CD4-positive, CD25-positive, alpha-beta regulatory T cell (primary cell): ENCODE measurements at places on chromosomes 1 and 21.

DNA sequence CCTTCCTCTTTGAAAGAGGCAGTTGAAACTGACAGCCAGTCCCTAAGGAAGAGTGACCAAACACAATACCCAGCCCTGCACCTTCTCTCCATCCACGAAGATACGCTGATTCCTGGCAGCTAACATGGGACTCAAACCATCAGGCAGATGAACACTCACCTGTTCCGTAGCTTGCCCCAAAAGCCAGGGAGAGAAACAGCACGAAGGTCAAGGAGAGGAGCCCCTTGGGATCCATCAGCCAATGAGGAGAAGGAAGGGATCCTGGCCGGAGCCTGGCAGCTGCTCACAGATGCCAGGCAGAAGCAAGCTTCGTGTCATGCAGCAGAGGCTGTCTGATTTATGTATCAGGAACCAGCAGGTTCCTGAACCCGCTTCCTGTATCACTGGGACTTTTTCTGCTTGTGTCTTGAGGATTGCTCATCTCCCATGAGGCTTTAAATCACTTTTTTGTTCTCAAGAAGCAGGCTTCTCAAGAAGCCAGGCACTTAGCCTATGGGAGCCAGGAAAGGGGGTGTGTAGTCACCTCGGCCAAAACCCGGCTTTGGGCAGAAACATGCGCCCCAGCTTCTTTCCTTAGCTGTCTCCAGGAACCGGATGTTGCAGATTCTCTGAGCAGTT, at the start of gene SLAMF1:
Gene SLAMF1 (minus strand): TSS at position 334 of the 618 bp plus-strand sequence. CDS start 99 bp downstream, at position 235.
- DNase-seq: peak; percentile 70

DNA sequence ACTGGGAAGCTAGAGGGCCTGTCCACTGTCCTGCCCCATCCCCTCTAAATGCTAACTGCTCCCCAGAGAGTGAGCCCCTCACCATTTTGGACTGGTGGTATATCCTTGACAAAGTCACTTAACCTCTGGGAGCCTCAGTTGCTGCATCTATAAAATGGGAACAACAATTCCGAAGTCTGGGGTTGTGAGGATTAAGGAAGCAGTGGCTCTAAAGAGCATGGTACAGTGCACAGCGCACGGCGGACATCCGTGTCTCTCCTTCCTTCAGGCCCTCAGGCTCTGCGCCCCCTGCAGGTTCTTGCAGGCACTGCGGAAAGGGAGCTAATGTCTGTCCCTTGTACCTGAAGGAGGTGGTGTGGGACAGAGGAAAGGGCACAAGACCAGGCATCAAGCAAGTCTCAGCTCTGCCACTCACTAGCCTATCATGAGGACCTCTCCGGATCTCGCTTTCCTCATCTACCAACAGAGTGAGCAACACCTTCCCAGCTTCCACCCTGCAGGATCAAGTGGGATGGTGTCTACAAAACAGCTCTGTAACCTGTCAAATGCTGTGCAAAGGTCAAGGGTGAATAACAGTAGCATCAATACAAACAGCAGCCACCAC, 20.1 kb downstream of the ECE1 start:
- DNase-seq: peak; percentile 80

GRCh38 chr21:25370311-25370744, 237.0 kb downstream of the MRPL39 start:
- no peak for DNase-seq

DNA sequence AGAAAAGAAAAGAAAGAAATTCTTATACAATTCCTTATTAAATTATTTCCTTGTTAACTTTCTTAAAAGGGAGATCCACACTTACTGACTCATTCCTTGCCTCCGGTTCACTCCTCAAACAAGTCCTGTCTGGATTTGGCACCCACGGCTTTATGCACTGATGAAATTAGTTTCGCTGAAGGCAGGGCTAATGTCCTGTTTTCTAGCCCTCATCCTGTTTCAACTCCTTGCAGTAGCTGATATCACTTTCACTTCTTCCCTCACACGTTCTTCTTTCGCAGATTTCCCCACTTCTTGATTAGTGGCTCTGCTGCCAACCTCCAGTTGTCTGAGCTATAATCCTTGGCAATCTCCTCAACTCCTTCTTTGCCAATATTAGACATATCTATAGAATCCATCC, 215.2 kb downstream of the URB2 start:
- DNase-seq: no peak

DNA sequence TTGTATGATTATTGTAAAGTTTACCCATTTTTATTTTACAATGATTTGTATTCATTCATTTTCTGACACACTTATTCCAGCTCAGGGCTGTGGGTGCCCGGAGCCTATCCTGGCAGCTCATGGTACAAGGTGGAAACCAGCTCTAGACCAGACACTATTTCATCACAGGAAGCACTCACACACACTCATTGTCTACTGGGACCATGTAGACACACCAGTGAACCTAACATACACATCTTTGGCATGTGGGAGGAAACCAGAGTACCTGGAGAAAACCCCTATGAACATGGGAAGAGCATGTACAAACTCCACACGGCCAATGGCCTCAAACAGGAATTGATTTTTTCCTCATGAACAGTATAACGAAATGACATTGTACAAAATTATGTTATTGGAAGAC, 2.4 kb downstream of the DTL start:
- DNase-seq: no peak

DNA sequence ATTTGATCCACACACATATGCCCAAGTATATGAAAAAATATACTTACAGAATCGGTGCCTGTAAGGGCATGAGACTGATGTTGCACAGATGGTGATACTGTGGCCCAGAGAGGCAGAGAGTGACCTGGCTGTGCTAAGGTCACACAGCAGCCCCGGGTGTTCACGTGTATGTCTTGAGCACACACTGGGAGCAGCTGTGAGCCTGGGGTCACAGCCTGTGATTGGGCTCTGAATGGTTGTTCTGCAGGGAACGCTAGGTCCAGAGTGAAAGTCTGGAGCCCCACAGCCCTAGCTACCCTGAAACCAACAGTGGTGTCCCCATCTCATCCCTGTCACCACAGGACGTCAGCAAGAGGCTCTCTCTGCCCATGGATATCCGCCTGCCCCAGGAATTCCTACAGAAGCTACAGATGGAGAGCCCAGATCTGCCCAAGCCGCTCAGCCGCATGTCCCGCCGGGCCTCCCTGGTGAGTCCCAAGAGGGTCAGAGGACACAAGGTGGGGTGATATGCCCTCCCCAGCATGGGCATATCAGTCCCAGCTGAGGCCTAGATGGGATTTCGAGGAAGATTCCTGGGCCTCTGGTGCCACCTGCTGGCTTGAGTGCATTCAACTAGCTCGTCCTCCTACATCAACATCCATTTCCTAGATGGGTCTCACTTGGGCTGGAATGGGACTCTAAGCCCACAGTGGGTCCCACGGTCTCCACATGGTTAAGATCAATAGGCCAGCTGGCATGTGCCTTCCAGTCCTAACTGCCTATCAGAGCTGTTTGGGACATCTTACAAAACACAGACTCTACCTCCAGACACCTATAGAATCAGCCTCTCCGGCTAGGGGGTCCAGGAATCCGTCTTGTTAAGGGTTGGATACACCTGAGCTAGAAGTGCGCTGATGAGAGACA, 19.7 kb downstream of the CDK18 start:
- peak; percentile 64 for DNase-seq

- DNase-seq: no peak
Measured at GRCh38 chr1:244850099-244850852, 14.1 kb downstream of the HNRNPU start.

GRCh38 chr1:168881656-168882260, 152.8 kb upstream of the DPT start:
- DNase-seq: no peak

DNA sequence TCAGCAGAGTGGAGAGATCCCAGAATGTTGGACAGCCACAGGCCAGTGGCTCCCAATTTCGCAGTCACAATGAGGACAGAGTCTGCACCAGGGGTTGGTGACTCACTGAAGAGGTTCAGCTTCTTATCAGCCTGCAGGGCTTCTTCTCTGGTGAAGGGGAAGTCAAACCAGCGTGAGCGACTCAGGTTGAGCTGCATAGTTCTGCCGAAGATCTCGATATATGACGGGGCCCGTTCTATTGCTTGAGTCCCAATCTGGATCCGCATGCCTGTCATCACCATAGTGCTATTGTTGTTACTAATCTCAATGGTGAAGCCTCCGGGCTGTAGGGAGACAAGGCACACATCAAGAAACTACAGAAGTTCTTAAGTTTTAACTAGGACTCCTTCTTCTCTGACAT, 58.5 kb downstream of the UBR4 start:
- DNase-seq: no peak

GRCh38 chr21:34073749-34074282, 438 bp downstream of the MRPS6 start:
- peak; percentile 62 for DNase-seq

DNA sequence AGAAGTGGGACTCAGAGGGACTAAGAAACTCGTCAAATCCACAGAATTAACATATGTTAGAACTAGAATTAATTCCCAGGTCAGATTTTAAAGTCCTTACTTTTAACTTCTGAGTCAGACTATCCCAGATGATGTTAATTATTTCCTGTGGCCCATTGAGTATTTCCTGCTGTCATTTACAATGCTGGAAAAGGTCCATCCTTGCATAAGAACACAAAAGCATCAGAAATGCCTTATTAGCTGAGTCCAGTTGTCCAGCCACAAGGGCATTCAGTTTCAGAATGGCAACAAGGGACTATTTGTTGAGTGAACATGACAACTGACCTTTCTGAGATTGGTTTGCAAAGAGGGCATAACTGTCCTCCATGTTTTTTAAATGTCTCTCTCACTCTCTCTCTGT, 16.5 kb upstream of the HIVEP3 start:
- no peak for DNase-seq

- no peak for DNase-seq
Measured at GRCh38 chr1:39103328-39104157, 77.4 kb downstream of the NDUFS5 start.

DNA sequence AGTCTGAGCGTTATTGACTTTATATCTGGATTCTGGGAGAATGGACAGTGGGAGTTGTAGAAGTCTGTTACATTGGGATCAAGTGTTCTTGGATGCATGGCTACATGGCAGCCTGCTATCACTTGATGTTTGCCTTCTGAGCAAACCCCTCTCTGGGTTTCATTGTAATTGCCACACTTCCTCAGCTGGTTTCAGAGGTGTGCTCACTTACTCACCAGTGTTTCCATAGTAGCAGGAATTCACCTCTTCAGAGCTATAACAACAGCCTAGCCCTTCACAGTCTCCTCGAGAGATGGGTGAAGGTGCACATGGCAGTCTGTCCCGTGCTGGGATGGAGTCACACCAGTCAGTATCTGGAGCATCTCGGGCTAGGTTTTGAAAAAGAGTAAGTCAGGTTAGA, 2.6 kb downstream of the ZP4 start:
- no peak for DNase-seq

DNA sequence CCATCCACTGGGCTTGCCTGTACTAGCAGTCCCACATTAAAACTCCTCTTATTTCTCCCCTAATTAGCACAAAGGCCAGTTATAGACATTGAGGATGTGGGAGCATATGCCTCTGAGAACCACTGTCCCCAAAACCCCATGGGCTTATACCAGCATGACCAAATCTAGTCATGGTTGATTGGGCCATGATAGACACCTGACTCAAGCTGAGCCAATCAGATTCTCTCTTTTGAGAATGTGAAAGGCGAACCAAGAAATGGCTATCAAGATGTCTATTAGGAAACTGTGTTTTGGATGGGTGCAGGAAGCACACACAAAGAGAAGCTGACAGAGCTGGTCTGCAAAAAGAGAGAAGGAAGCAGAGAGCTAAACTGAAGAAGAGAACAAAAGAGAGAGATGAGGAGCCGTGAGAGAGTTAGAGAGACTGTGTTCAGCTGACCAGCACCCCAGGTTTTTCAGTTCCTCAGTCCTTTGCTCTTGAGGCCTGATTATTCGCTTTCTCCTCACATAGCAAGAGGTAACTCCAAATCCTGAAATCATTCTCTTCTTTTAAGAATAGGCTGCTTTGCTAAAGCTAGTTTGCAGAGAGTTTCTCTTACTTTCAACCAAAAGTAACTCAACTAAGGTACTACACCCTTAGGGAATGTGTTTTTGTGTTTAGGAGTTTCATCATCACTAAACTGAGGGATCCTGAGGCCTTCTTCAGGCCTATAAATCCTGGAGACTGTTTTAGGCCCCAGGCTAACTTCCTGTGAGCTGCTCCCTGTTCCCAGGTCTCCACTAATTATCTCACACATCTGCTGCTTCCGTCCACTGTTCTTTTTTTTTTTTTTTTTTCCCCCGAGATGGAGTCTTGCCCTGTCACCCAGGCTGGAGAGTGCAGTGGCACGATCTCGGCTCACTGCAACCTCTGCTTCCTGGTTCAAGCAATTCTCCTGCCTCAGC, 7.9 kb upstream of the TIPRL start:
- no peak for DNase-seq

GRCh38 chr1:214514032-214514818, 37.2 kb downstream of the PTPN14 start:
- no peak for DNase-seq

DNA sequence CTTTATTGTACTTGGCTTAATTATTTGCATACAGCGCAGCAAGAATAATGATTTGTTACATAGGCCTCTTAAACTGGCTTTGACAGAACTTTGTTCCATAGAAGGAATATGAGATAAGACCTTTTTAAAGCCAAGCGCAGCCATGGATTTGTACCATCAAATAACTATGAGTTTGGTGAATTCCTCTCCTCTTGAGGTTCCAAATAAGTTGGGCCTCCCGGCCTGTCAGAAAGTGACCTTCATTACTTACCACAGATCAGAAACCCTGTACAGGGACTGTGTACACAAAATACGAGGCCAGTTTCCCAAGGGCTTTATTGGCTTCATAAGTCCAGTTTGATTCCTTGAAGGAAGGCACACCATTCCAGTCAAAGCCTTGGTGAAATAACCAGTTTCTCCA, 21.8 kb upstream of the HSD3B1 start:
- DNase-seq: no peak

- no peak for DNase-seq
Measured at GRCh38 chr1:231338270-231339128, at the start of gene SPRTN. TSS of gene SPRTN (plus strand) at chr1:231338293. CDS start at chr1:231338384, 91 bp downstream.

DNA sequence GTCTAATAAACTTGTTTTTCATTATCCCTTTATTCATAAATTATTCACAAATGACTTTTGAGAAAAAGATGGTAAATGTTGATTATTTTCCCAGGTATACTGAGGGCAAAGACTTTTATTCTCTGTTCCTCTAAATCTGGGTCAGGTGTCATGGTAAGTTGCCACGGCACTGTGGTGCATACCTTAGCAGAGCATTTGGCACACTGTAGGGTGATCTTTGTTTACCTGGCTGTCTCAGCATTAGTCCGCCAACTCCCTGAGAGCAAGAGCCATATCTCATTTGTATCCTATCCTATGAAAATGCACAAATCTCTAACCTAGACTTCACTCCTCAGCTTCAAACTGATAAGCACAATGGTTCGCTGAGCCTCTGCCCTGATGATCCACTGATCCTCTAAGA, 24.9 kb downstream of the GDAP2 start:
- DNase-seq: no peak

DNA sequence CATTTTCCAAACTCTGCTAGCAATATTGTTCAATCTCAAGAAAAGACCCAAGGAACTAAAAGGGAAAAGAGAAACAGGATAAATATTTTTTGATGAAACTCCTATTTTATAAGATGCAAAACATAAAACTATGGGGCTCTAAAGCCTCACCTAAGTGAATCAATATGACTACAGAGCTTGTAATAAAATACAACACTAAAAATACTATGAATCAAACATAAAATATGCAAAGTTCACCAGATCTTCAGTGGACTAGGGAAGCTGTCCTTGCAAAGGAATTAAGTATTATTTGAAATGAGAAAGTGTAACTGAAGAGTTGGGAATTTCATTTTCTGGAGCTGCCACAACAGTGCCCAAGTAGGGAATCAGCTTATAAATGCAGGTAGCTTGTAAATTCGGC, 124.5 kb downstream of the CRB1 start:
- no peak for DNase-seq

GRCh38 chr1:204326771-204327300, 32.9 kb downstream of the PLEKHA6 start:
- no peak for DNase-seq

GRCh38 chr1:24418898-24419628, 3.5 kb downstream of the NIPAL3 start:
- DNase-seq: no peak
